Cerebellum (tissue), 4 donors: ENCODE measurements at places on chromosomes 7 and 10. TPM values are rescaled to one million over a fixed set of nuclear protein-coding genes. Genes with fewer than 3 reads are reported as not detected.

ANKRD26 gene
- total RNA-seq: 30.9 TPM

LDB3 gene
- 0.27 TPM for total RNA-seq

TRIM74 gene
- total RNA-seq: not detected

SLC26A3 gene
- total RNA-seq: 0.54 TPM

FAM25C gene
- not detected for total RNA-seq

LLCFC1 gene
- not detected for total RNA-seq

TMEM130 gene
- 7.6 TPM for total RNA-seq

OR13A1 gene
- total RNA-seq: 0.45 TPM

ZNF277 gene
- 38.2 TPM for total RNA-seq
